Astrocyte of the spinal cord (primary cell): ENCODE measurements at places on chromosomes 7 and 10.

- DNase-seq = no peak
Observed at GRCh38 chr10:34824870-34825269, 9.8 kb upstream of the PARD3 start.

- DNase-seq = no peak
Observed at GRCh38 chr7:46512891-46513413, 591.9 kb upstream of the IGFBP3 start.

GRCh38 chr10:113960617-113961181 lies 83.0 kb upstream of the ADRB1 start:
- no peak for DNase-seq

- DNase-seq = no peak
Observed at GRCh38 chr7:53272081-53272480, 236.6 kb downstream of the POM121L12 start.

DNA sequence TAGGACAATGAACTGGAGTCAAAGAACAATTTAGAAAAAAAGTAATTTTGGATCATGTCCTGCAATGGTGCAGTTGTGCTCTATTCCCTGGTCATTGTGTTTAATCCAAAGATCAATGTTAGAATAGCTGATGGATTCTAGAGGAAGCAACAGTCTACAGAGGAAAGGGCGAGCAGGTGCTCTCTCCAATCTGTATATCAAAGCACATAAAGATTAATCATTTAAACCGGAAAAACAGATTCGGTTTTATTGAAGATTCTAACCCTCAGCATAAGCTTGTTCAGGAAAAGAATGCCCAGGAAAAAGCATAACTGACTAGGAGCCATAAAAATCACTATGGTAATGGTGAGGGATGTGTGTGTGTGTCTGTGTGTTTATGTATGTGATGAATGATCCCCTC lies 110.3 kb downstream of the MALRD1 start:
- no peak for DNase-seq

GRCh38 chr7:37977243-37977642 lies 56.8 kb downstream of the EPDR1 start:
- no peak for DNase-seq
